ENCODE measurements at places on chromosomes 16 and 17.

DNA sequence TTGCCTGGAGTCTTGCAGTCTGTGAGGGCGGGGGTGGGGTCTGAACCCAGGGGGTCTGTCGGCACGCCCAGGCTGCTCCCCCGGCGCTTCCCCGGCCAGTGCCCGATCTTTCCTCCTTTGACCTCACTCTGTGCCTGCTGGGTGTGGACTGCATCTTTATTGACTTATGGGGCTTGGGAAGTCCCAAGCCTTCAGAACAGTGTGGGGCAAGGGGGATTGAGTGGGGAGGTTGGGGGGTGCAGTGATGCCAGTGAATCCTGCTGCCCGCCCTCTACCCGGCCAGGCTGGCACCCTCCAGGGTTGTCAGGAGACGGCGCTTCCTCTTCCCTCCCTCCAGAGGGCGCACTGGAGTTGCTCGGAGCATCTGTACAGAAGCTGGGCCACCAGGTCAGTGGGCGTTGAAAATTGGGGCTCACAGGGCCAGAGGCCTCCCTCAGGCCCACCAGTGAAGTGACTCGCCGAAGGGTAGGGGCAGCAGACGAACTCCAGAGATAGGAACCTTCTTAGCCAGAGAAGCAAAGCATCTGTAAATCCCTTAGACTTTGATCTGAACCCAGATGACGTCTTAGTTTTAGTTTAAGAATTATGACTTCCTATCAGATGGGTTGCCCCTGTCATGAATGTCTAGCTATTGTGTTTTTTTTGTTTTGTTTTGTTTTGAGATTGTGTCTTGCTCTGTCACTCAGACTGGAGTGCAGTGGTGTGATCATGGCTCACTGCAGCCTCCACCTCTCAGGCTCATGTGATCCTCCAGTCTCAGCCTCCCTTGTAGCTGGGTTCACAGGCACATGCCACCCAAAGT lies 184.8 kb upstream of the CIBAR2 start:
- DNase-seq = peak; percentile 29

DNA sequence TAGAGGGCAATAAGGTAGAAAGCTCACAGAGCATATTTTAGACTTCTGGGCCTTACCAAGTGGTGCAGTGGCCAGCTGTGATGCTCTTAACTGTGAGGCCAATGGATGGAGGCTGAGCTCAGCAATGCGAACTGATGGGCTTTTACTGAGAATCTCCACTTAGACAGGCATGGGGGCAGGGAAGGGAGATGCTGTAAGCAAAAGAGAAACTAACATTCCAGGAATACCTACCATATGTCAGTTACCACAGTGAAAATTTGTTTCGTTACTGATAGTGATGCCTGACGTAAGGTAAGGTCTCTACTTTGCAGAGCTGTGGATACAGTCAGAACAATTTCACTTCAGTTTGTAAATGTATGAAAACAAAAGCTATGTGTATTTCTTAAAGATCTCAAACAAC lies 250.6 kb upstream of the ZFHX3 start:
- DNase-seq = no peak

- no peak for DNase-seq
Measured at GRCh38 chr16:57150682-57151330, 35.0 kb downstream of the PSME3IP1 start.

- no peak for DNase-seq
Measured at GRCh38 chr17:4837471-4838308, 4.5 kb downstream of the MINK1 start.

GRCh38 chr17:45149669-45150664 lies 1.7 kb downstream of the HEXIM1 start:
- DNase-seq = peak; percentile 37

DNA sequence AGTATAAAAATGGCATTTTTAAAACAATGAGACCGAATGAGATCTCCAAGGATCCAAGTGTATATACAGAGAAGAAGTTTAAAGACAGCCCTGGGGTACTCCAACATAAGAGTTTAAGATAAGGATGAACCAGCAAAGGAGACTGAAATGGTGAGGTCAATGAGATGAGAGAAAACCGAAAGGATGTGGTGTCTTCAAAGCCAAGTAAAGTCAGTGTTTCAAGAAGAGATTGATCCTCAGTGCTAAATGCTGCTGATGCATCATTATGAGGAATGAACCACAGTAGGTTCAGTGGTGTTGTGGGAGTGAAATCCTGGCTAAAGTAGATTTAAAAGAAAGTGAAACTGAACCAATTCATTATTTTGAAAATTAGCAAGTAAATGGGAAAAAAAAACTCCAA lies 38.1 kb upstream of the NLK start:
- DNase-seq = no peak

DNA sequence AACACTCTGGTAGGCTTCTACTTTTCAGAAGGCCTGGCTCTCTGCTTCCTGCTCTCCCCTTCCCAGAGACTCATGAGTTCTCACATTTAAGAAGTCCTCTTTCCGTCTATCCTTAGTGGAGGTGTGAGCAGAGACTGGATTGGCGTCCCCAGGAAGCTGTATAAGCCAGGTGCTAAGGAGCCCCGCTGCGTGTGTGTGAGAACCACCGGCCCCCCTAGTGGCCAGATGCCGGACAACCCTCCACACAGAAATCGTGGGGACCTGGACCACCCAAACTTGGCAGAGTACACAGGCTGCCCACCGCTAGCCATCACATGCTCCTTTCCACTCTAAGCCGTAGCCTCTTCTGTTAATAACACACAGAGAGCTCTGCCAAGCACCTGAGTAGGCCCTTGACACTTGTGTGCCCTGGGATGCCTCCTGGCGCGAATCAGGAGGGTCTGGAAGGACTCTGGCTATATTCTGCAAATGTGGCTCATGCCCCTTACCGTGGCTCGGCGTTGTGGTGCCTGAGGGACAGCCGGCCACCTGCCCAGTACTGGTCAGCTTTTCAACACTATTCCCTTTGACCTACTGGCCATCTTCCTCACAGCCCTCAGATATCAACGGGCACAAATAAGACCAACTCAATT lies 13.9 kb downstream of the CYB5D2 start:
- DNase-seq = no peak

DNA sequence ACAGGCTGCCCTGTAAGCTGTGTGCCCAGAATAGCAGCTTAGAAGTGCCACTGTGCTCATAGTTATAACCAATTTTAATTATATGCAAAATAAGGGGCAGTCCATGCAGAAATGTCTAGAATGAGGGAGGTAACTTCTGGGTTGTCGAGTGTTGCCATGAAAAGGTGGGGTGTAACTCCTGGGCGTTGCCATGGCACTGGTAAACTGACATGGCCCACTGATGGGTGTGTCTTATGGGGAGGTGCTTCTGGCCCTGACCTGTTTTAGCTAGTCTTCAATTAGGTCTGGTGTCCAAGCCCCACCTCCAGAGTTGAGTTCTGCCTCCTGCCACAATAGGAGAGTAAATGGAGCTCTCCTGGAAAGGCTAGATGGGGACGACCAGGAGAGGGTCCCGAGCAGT lies 120.6 kb downstream of the SALL1 start:
- no peak for DNase-seq

DNA sequence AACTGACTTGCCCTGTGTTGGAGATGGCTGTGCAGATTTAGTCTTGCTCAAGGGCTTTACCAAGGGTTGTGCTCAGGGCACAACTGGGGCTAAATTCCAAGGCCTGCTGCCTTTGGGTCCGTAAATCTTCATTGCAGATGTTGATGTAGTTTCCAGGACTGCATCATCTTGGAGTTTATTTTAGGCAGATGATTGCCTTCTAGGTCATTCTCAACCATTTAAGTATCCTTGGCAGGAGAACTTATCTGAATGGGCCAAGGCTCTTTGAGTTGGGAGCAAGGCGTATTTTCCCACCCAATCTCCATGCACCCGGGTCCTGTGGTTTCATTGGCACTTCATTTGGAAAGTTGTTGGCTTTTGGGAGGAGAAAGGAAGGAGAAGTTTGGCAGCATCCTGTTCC lies 200.3 kb downstream of the MSI2 start:
- no peak for DNase-seq

GRCh38 chr17:33811984-33812577 lies 443.0 kb upstream of the CCL2 start:
- no peak for DNase-seq

DNA sequence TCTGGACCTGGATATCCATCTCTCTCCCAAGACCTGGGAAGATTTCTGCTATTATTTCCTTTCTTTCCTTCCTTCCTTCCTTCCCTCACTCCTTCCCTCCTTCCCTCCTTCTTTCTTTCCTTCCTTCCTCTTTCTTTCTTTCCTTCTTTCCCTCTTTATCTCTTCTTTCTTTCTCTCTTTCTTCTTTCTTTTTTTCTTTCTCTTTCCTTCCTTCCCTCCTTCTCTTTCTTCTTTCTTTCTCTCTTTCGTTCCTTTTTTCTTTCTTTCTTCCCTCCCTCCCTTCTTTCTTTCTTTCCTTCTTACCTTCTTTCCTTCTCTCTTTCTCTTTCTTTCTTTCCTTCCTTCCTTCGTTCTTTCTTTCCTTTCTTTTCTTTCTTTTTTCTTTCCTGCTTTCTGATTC lies 37.8 kb upstream of the N4BP1 start:
- no peak for DNase-seq

DNA sequence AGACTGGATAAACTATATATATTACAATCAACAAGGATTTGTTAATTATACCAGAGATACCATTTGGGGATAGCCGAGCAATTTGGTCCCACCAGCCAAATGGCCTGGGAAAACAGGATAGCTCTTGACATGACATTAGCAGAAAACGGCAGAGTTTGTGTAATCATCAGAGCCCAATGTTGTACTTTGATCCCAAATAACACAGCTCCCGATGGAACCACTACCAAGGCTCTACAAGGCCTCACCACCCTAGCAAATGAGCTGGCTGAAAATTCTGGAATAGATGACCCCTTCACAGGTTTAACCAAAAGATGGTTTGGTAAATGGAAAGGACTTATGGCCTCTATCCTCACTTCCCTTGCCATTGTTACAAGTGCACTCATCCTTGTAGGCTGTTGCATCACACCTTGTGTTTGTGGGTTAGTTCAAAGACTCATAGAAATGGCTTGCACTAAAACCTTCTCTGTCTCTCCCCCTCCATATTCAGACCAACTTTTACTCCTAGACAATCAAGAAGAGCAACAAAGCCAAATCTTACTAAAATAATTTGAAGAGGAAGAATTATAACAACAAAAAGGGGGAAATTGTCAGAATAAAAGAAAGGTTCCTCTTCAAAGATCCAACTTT lies 9.5 kb downstream of the TXNL4B start:
- no peak for DNase-seq

- DNase-seq = no peak
Measured at GRCh38 chr16:6009151-6009550, 911.6 kb upstream of the EEF2KMT start.

- DNase-seq = no peak
Measured at GRCh38 chr16:65065031-65065430, 56.8 kb downstream of the CDH11 start.

DNA sequence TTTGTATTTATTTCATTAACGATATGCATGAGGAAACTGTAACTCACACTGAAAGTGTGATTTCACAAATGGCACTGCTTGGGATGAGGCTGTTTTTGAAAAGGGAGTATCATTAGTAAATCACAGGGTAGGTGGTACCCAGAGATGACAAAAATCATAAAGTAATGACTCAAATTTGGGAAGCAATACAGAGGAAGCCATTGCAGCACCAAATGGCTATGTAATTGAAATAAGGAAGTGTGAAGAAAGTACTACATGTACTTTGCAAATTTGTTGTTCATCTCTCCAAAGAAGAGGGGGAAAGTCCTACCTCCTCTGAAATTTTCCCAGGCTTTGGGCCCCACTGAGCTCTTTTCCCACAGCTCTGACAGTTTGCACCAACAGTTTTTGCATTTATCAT lies 12.3 kb upstream of the ABCC12 start:
- no peak for DNase-seq

GRCh38 chr17:79699386-79700036 lies 31.2 kb upstream of the ENPP7 start:
- no peak for DNase-seq

GRCh38 chr17:64662774-64663367 lies 764 bp upstream of the SMURF2 start:
- no peak for DNase-seq

DNA sequence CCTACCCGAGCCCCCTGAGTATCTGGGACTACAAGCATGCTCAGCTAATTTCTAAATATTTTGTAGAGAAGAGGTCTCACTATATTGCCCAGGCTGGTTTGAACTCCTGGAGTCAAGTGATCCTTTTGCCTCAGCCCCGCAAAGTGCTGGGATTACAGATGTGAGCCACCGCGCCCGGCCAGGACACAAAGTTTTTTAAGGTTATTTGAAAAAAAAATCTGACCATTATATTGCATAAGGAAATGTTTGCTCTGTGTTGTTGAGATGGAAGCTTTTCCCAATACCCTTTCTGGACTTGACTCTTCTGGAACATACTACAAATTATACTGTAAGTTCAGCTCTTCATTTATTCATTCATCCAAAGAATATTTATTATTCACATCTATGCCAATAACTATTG lies 133.3 kb upstream of the TMEM97 start:
- no peak for DNase-seq

DNA sequence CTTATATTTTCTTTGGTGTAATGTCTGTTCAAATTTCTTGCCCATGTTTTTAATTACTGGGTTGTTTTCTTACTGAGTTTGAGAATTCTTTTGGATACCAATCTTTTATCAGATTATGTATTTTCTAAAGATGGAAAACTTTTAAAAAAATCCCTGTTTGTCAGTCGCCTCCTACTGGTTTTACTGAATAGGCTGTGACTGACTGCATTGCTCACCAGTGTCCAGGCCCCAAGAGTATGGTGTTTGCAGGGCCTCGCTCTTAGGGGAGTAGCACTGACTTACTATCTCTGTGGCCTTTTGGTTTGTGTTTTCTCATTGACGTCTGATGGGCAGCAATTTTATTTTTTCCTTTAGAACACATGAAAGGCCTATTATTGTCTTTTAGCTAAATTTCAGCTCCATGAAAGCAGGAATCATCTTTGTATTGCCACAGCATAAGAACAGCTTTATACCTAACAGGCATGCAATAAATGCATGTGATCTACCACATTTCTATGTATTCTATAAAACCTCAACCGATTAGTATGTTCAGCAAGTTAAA lies 188.4 kb downstream of the AATF start:
- no peak for DNase-seq

GRCh38 chr17:75131278-75132017 lies at the start of gene NT5C:
Gene NT5C (minus strand): TSS chr17:75131742. CDS start chr17:75131707, 35 bp downstream.
- DNase-seq = peak; percentile 62

GRCh38 chr16:14263011-14263410 lies 191.9 kb downstream of the MRTFB start:
- DNase-seq = no peak
